ENCODE measurements at places on chromosomes 13 and 19.

DNA sequence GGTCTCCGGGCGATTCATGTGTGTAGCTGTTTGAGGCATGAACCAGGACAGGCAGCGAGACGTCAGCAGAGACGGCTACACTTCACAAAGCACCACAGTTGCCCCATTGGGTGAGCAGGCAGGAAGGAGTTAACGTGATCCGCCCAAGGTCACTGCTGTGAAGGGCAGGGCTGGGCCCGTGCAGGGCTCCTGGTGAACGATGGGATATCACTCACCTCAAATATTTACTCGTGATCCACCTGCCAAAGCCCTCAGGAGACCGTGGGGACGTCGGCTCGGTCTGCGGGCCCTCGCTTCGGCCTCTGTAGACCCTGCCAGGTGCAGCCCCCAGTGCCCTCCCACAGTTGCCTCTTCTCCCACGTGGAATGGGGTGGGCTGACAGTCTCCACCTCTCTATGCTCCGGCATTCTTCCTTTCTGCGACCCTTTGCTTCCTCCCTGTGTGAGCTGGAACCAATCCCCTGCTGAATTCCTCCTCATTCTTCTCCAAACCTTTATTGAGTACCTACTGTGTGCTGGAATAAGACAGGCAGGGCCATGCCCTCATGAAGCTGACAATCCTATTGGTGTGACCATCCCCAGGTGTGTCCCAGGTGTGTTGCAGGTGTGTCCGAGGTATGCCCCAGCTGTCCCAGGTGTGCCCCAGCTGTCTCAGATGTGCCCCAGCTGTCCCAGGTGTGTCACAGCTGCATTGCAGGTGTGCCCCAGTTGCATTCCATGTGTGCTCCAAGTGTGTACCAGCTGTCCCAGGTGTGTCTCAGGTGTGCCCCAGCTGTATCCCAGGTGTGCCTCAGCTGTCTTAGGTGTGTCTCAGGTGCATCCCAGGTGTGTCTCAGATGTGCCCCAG lies 2.0 kb upstream of the GRK1 start:
- DNase-seq = no peak

GRCh38 chr19:12792051-12792852 lies 966 bp downstream of the JUNB start:
- peak; percentile 74 for DNase-seq

DNA sequence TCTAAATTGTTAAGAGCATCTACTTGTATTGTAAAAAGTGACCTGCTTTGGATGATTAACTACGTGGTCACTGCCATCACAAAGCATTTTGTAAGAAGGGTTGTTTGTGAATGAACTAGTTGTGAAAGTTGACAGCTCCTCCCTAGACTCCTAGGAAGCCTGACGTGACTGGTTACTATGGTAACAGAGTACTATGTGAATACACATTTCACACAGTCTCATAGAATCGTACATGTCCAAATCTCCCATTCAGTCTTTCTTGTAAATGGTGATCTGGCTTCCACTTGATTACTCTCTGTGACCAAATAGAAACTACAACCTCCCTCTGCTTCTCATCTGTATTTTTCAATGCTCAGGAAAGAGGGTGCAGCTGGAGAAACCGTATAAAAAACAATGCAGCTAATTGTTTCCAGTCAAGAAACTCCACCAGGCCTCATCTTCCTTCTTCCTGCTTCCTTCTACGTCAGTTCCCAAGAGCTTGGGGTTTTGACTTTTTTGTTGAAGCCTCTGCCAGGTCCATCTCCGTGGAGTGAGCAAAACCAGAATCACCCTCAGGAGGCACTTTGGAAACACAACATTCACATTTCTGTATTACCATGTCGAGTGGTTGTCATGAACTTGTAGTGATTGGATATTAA lies 83.4 kb downstream of the GPC6 start:
- no peak for DNase-seq

DNA sequence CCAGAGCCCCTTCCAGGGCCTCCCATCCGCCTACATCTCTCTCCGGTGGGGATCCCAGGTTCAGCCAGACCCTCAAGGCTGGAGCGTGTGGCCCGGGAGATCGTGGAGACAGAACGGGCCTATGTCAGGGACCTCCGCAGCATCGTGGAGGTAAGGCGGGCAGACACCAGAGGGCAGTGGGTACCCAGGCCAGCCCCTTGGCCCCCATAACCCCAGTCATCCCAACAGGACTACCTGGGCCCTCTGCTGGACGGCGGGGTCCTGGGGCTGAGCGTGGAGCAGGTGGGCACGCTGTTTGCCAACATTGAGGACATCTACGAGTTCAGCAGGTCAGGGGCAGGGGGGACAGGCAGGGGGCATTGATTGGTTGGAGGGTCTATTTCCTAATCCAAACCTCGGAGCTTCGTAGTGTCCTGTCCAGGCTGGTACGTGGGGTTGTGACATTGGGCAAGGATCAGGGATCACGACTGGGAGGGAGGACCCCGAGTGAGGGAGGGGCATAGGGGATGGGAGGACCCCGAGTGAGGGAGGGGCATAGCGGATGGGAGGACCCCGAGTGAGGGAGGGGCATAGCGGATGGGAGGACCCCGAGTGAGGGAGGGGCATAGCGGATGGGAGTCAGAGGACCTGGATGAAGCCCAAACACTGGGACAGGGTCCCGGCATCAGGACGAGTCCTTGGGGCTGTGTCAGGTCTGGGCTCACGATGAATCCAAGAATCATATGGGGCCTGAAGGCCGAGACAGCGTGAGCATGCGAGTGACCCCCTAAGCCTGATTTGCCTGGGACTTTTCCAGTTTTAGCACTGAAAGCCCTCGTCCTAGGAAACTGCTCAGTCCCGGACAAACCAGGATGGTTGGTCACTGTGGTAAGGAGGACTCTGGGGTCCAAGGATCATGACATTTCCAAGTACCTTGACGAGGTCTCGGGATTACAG lies 2.9 kb downstream of the PLEKHG2 start:
- DNase-seq = no peak

DNA sequence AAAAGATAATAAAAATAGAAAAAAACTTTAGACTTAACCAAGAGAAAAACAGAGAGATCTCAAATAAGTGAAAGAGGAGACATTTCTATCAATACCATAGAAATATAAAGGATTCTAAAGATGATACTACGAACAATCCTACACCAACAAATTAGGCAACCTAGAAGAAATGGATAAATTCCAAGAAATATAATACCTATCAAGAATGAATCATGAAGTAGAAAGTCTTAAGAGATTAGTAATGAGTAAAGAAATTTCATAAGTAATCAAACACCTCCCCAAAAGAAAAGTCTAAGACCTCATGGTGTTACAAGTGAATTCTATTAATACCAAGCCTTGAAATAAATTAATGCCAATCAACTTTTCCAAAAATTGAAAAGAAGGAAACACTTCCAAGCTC lies 1584.5 kb upstream of the MIR17HG start:
- DNase-seq = no peak

DNA sequence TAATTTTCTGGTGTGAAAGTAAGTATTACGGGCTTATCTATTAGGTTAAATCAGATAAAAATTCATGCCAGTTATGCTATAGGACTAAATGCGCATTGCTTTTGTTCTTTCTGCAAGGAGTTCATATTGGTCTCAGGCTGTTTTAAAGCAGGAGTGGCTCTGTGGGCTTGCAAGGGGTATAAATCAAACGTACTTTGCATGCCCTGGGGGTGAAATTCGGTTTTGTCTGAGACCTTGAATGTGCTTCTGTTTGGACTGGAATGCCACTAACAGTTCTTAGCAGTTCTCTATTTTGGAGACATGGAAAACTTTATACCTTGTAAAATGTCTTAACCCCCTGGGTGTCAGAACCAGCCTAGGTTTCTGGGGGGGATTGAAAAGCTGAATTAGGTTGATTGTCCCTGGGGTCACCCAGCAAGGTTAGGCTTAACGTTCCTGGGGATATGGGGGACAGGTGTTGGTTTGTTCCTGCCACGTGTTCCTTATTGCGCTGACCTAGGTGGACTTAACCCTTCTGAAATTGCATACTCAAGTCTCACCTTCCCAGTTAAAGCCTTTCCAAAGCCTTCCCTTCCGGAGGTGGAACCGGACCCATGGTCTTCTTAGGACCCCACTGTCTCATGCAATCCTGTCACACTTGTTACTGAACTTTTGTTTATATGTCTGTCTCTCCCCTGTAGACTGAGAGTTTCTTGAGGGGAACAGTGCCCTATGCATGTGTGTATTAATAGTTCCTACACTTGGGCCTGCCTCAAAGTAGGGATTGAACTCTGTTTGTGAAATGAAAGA lies 182.2 kb downstream of the LMO7 start:
- no peak for DNase-seq

- DNase-seq = no peak
Observed at GRCh38 chr13:97979051-97979450, 25.6 kb downstream of the IPO5 start.

GRCh38 chr13:44951184-44951583 lies 38.1 kb downstream of the NUFIP1 start:
- no peak for DNase-seq

- peak; percentile 60 for DNase-seq
Observed at GRCh38 chr19:7928741-7929701, 3.1 kb upstream of the CTXN1 start.

DNA sequence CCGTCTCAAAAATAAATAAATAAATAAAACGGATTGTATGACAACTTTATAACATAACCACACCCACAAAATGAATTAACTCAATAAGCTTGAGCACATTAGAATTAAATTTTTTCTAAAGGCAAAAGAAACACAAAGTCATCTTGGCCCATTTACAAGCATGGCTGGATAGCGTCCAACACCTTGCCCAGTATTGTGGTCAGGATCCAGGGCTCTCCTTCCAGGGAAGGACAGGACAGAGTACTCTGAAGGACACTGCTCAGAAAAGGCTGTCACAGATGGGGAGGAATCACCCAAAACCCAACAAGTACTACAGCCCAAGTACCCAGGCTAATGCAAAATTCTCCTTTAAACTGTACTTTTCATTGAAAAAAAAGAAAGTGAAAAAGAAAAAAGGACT lies 27.1 kb downstream of the SUGP2 start:
- no peak for DNase-seq

DNA sequence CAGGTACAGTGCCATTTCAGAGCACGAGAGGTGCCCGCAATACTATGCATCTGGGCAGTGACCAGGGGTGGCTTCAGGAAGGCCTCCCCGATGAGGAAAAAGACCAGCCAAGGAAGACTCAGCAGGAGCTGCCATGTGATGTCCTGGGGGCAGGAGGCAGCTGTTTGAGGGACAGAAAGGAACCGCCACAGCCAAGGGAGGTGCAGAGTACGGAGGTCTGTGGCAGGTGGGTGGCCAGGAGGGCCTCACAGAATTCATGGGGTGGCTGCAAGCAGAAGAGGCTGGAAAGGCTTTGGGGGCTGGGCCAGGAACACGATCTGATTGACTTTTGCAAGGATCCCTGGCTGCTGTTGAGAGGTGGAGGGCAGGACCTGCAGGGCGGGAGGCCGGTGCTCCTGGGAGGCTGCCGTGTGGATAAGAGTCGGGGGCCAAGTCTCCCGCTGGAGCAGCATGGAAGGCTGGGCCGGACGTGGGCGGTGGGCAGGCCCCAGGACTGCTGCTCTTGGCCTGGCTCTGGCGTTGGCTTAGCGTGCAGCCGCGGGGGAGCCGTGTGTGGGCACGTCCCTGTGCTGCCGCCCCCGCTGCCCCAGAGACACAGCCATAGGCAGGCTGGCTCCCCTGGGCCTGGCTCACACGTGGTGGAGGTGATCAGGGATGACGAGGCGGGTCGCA lies 29.1 kb downstream of the CEBPA start:
- no peak for DNase-seq

GRCh38 chr13:102597029-102597961 lies 509 bp downstream of the TPP2 start:
- peak; percentile 22 for DNase-seq

DNA sequence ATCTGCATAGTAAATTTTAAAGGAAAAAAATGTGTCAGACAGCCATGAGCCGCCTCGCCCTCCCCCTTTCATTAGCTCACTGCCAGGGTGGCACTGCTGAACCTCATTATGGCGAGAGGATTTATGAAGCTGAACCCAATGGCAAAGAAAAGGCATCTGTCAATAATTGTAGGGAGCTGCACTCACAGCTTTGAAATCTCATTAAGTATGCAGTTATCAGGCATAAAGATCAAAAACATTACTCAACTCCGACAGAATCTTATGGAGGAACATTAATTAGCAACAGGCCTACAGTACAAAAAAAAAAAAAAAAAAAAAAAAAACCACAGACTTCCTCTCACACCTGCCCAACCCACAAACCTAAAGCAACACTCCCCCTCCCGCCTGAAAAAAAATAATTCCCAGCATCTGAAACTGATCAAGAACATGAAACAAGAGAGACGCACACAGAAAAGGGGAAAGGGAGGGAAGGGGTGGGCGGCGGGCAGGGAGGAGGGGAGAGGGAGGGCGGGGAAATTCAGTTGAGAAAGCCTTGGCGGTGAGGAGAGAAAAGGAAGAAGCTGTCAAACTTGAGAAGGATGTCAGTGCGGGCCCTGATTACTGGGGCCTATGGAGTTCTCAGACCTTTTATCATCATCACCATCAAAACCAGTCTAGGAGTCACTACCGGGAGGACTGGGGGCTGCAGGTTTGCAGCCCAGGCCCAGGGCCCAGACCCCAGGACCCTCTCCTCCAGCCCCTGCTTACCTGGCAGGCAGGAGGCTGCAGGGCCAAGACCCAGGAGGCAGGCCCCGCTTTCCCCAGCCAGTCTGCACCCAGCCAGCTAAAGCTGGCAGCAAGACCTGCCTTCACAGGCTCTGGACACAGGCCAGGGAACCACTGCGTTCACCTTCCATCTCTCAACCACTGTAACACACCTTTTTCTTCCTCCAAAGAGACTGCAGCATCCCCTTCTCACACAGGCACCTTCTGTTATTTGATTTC lies 8.9 kb downstream of the TSHZ3 start:
- DNase-seq = no peak

DNA sequence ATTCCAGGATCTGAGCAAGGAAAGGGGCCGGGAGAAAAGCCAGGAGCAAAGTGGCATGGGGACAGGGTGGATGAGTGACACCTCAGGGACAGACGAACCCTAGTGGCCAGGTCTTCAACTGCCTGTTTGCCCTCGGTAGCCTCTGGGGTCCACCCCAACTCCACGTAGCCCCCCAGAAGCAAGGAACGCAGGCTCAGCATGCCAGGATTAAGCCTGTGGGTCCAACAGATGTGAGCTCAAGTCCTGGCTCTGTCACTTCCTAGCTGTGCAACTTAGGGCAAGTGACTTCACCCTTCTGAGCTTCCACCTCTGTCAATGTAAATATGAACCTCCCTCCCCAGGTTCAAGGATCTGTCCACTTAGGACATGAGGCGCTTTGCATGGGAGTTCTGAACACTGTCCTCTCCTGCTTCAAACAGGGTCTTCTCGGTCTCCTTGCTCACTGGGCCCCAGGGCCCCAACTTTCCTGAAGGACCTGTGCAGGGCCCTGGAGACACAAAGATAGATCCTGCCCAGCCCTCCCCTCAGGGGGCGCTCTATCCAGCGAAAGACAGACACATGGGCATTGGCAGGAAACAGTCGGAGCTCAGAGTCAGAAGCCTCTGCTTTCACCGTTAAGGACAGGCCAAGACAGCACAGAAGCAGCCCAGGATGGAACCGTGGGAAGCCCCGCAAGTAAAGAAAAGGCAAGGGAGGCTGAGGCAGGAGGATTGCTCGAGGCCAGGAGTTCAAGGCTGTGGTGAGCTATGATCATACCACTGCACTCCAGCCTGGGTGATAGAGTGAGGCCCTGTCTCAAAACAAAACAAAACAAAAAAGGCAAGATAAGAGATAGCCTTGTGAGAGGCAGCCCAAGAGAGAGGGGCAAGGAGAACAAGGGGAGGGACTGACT lies 13.2 kb downstream of the SYDE1 start:
- no peak for DNase-seq

- no peak for DNase-seq
Observed at GRCh38 chr19:56639217-56639616, 3.7 kb upstream of the SMIM17 start.
